Adipocyte (in vitro differentiated cells): ENCODE measurements at places on chromosomes 5 and 9.

GRCh38 chr9:135901826-135902225 lies 5.5 kb downstream of the CAMSAP1 start:
- no peak for DNase-seq

- DNase-seq = peak; percentile 25
These were observed 64.7 kb downstream of the ERMP1 start for GRCh38 chr9:5767968-5768932.

GRCh38 chr5:154273028-154273617 lies 82.6 kb downstream of the GALNT10 start:
- DNase-seq = peak; percentile 47

- DNase-seq = no peak
These were observed 495.1 kb downstream of the KIF4B start for GRCh38 chr5:155508673-155509072.

GRCh38 chr5:13660072-13660471 lies 284.4 kb downstream of the DNAH5 start:
- DNase-seq = no peak

DNA sequence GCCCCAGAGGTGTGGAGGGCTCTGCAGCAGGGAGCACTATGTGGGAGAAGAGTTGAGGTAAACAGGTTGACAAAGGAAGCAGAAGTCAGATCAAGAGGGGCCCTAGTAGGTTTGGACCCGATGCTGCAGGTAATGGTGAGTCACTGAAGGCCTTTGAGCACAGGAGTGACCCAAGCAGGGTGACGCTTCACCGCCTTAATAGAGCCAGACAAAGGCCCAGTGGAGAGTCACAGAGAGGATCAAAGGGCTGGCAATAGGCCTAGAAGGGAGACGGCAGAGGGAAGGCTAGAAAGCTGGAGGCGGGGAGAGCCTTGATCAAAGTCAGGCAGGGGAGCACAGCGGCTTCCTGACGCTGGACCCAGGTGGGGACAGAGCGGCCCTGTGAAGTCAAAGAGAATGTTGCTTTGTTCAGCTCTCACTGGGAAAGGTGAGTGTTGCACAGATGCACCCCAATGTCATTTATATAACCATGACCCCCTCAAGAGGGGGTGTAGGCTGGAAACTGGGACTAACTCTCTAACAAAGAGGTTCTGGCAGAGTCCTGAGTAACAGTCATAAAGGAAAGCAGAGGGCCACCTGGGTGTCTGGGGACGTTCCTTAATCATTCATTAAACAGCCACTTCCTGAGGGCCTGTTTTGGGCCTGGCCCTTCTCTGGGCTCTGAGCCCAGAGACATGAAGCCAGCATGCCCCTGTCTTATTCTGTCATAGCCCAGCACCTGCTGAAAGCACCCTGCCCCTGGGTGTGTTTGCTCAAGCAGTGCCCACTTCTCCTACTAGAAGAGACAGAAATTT lies 9.8 kb upstream of the CPLX2 start:
- DNase-seq = no peak

DNA sequence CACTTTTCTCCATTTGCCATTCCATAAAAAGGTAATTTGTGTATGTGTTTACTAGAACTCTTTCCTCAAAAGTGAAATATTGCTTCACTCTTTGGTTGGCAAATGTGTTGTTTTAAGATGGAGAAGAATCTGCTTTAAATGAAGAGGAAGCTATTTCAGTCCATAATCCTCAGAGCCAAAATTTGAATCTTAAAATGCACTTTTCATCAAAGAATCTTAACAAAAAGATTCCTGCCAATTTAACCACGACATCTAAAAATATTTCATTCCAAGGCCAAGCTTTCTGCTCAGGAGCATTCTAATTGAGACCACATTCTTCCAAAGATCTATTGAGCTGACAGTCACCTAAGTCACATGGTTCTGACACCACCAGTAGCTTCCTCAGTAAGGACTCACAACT lies 7.5 kb downstream of the GABRB2 start:
- no peak for DNase-seq

DNA sequence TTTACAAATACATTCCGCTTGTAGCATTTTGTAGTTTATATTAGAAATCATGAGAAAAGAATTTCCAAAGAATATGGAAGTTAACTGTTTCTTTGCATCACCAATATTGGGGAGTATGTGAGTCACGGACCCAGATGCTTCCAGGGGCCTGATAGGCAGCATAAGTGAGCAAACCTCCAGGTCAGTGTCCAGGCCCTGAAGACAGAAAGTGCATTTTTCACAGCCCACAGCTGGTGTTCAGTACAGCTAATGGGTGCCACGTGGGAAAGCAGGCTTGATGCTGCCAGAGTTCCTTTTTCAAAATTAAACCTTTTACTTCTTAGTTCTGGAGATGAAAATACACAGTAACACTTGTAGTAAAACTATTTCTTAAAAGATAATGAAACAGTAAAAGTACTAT lies 454.4 kb upstream of the ACTBL2 start:
- peak; percentile 35 for DNase-seq

DNA sequence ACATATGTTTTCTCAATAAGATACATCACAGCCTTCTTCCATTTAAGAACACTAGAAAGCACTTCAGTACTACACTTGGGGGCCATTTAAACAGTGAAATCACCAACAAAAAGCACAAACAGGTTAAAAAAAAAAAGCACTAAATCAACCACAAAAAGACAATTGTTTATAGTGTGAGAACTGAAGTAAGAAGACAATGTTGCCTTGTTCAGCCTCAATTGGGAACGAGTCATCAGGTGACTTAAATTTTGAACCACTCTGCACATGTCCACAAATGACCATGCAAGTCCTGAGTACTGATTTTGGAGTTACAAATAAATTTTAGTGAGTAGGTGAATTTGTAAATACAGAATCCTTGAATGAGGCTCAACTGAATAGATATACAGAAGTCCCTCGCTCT lies 37.2 kb upstream of the HNRNPA0 start:
- no peak for DNase-seq

DNA sequence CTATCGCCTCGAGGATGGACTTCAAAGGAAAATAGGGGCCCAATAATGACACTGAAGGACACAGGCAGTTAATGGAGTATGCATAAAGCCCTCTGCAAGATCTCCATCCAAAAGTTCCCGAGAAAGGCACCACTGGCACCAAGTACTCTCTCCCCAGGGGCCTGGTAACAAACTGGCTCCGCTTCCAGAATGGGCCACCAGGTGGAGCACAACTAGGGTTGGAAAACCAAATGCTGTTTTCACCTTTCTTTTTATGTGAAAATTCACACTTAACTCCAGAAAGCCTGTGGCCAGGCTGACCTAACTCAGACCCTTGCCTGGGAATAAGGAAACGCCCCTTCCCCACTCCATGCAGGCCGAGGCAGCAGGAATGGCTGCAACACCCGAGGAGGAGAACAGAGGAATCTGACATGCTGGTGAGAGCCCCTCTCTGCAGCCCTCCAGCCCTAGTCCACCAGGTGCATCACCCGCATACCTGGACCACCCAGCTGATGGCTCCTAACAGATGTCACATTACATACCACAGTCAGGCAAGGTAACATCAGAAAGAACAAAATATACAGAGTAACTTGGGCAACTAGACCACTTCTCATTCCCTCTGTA lies 42.8 kb downstream of the CAMSAP1 start:
- peak; percentile 79 for DNase-seq

- DNase-seq = no peak
These were observed 133.1 kb upstream of the POU5F2 start for GRCh38 chr5:93874491-93874890.

DNA sequence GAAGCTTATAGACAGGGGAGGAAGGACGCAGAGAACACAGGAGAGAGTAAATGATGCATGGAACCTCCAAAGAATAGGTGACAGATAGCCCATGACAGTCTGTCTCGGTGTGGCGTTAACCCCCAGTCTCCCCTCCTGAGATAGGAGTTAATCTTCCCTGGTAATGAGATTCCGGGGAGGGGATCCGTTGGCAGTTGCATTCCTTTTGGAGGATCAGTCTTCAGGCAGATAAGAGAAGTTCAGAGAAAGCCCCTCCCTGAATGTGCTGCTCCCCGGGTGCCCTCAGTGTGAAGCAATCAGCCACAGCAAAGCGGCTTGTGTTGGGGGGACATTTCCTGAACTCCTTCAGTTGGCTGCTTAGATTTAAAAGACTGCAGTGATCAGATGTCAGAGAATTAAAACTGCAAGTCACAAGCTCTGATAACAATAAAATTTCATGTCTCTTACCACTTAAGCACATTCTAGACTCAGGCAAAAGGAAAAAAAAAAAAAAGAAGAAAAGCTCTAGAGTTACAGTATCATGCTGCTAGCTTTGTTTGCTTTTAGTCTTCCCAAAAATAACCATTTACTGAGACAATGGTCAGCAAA lies 121.1 kb downstream of the EGFLAM start:
- DNase-seq = no peak

GRCh38 chr9:113307396-113307975 lies 4.3 kb upstream of the RNF183 start:
- no peak for DNase-seq

DNA sequence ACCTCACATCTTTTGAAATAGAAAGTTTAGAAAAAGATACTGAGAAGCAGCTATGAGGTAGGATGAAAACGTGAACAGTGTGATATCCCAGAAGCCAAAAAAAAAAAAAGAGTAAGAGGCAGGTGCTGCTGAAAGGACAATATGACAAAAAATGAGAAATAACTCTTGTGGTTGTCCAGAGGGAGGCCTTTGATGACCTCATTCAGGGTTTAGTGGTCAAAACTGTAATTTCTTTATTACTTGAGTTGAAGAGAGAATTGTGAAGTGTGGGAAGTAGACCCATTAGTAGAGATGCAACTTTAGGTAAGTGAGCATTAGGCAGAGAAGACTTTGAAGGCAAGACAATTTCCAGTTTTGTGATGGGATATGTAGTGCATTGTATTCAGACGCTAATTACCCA lies 1306.3 kb upstream of the ACO1 start:
- no peak for DNase-seq

DNA sequence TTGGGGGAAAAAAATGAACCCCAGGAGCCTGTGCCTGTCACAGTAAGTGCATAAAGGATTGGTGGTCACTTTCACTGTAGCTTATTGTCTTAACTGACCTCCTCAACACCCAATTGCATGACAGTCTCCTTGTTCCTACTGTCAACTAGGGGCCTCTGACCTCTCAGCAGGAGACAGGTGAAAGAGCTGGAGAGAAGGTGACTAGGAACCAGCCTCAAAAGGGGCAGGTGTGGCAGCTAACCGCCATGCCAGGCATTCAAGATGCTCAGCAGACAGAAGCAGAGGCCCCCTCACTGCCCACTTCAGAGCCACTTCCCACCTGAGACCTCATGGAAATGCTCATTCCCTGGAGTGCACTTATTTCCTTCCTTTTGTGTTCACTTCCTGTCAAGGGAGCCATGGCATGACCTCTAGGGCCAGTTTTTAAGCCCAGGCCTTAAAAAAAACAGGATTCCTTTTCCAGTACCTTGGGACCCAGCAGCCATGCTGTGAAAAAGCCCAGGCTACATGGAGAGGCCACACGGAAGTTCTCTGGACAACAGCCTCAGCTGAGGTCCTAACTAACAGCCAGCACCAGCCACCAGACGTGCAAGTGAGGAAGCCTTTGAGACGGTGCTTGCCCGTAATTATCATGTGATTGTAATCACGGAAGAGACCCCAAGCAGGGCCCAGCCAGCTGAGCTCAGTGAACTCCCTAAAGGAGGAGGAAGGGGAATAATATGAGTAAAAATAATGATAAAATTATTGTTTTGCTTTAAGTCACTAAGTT lies 74.9 kb downstream of the NSUN2 start:
- DNase-seq = no peak

DNA sequence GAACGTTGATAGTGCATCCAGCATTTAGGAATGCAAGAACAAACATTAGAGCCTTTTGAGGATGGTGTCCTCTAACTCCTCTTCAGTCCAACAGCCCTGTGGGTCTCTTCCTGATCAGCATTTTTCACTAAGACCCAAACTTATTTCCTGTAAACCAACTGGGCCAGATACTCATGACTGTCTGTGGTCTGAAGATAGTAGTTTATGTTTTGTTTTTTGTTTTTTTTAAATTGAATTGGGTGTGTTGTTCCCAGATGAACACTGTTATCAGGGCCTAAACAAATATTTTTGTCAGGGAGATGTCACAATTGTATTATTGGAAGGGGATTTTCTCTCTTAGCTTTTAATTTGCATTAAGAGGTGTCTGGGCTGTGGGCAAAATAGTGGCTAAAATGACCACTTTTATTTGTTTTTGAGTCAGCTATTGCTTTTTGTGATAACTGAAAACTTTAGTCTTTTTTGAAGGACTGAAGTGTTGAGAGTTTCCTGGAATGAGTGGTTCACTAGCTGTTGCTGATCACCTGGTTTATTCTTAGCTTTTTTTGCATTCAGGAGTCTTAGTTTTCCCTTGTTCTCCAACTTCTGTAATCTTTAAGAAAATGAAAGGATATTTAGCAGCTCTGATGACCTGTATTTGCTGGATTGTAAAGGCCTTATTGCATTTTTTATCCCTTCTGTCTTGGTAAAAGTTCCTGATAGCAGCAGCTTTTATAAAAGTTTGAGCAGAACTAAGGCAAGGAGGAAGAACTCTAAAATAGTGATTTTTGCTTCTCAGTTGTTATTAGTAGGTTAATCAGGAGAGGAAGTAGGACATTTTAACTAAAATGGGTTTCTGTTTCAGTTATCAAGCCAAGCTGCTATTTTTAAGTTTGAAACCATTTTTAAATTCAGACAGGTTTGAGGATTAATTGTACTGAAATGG lies 5.5 kb downstream of the MAN2A1 start:
- DNase-seq = peak; percentile 9
